Left lung (tissue), 14 donors: ENCODE measurements at places on chromosomes 5 and 9. TPM values are rescaled to one million over a fixed set of nuclear protein-coding genes. Genes with fewer than 3 reads are reported as not detected.

Gene IFNA5
- total RNA-seq, result not detected

Gene UBAC1
- total RNA-seq, result 40.2 TPM

Gene CRB2
- 0.08 TPM for total RNA-seq

Gene SPATA31C1
- not detected for total RNA-seq

Gene ANKRD34B
- total RNA-seq, result 0.15 TPM
